ENCODE measurements at places on chromosomes 12 and 14.

GRCh38 chr14:24259282-24260025 lies 3.5 kb downstream of the TGM1 start:
- no peak for DNase-seq

- DNase-seq, result no peak
These were observed 13.4 kb downstream of the ASB2 start for GRCh38 chr14:93962701-93963601.

- no peak for DNase-seq
These were observed 113.5 kb downstream of the MNAT1 start for GRCh38 chr14:60848066-60848465.

DNA sequence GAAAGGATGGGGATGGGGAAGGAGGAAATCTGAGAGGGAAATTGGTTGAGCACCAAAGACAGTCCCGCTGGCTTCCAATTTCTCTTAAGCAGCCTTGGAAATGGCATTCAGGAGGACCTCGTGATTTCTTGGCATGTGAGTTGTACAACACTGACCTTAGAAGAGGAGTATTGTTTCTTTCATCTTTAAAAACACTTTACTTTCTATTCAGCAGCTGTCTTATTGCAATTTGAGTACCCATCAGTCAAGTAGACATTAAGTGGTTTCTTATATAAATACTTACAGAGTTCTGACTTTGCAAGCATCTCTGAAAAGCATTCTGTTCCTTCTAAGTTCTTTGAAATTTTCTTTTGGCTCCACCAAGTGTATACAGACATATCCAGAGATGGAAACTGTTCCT lies 83.2 kb downstream of the LMNTD1 start:
- no peak for DNase-seq

DNA sequence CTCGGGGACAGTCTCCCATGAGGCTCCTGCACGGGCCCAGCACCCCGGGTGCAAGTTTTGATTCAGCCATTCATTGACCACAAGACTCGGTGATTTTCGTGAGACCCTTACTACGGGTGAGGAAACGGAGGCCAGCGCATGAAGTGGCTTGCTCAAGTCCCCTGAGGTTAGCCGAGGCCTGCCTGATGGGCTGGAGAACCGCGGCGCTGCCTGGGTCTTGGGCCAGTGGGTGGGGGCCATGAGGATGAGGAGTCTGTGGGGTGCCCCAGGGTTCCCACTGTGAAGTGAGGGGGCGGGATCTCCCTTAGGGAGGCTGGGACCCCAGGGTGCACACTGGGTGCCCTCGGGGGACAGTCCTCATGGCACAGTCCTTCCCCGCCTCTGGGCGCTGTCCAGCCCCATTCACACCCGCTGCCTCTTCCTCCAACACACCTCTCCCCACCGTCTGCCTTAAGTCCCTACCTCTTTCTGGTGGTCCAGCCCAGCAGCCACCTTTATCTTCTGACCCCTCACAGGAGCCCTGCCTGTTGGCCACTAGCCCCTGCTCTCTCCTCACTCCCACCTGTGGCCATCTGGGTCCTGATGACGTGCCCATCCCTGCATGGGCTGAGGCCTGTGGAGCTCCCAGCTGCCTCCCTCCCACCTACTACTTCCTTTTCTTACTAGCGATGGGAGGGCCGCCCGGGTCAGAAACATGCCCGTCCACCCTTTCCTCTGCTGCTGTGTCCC lies 16.3 kb downstream of the BEGAIN start:
- no peak for DNase-seq

DNA sequence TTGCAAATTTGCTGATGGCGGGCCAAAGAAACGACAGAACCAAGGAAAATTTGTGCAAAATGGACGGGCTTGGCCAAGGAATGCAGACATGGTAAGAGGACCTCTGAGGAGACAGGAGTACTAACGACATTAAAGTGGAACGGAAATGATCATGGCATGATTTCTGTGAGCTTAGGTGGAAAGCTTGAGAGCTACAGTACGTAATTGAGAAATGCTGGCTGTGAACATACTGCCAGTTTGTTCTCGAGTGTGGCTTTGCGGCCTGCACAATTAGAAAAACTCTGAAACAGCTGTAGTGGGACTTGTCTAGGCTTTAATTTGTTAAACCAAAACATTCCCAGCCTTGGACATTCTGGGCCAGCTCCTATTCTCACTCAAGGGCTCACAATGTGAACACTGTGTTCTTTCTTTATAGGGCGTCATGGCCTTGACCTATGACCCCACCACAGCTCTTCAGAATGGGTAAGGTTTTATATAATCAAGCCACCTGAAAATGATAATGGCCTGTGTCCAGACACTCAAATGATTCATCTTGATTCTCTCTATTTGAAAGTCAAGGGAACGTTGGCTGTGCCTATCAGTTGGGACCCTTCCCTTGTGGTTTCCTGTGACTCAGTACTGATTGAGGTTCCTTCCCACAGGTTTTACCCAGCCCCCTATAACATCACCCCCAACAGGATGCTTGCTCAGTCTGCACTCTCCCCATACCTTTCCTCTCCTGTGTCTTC lies 48.5 kb downstream of the BAZ2A start:
- no peak for DNase-seq

DNA sequence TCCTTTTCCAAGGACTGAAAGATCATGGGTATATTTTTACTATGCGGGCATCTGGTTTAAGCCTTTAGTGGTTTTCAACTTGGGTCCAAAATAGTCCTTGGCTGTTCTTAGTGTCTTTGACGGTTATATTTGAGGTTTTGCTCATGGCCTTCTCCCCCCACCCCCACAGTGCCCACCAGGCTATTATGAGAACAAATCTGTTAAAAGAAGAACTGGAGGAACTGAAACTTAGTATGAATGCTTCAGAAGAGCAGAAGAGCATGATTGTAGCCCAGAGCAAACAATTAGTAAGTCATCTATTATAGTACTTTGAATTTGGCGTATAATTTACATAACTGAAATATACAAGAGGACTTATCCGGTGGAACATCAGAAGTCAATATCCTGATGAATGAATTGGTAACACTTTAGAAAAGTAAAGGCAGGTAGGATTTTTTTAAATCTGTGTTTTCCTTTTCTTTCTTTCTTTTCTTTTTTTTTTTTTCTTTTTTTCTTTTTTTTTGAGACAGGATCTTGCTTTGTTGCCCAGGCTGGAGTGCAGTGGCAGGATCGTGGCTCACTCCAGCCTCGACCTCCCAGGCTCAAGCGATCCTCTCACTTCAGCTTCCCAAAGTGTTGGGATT lies 71.8 kb upstream of the BCAT1 start:
- no peak for DNase-seq

DNA sequence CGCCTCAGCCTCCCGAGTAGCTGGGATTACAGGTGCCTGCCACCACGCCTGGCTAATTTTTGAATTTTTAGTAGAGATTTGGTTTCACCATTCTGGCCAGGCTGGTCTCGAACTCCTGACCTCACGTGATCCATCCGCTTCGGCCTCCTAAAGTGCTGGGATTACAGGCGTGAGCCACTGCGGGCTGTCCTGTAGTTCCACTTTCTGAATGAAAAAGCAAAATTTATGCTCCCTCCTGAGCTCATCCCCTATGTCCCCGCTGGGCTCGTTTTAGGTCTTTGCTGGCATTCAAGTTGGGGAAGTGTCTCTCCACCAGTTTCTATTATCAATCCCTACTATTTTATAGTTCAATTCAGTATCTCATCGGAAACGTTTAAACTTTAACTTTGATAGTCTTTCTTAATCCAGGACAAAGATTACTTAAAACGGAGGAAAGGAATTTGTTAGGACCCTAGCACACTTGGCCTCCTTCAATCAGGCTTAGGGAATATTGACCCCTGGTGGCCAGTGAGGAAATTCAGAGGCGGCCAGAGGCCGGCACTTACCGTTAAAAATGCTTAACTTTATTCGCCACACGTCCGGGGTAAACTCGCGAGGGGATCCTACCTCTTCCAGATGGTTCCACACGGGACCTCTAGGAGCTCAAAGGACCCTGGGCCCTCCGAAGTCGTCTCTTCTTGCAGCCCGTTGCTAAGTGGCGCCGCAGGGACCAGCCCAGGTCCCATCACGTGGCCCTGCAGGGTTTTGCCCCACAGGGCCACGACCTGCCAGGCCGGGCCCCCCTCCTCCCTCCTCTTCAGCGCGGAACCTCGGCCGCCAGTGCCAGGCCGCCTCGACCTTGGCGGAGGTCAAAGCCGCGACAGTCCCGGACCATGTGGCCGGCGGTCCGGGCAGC lies 11.4 kb upstream of the DNAL1 start:
- DNase-seq, result peak; percentile 9

DNA sequence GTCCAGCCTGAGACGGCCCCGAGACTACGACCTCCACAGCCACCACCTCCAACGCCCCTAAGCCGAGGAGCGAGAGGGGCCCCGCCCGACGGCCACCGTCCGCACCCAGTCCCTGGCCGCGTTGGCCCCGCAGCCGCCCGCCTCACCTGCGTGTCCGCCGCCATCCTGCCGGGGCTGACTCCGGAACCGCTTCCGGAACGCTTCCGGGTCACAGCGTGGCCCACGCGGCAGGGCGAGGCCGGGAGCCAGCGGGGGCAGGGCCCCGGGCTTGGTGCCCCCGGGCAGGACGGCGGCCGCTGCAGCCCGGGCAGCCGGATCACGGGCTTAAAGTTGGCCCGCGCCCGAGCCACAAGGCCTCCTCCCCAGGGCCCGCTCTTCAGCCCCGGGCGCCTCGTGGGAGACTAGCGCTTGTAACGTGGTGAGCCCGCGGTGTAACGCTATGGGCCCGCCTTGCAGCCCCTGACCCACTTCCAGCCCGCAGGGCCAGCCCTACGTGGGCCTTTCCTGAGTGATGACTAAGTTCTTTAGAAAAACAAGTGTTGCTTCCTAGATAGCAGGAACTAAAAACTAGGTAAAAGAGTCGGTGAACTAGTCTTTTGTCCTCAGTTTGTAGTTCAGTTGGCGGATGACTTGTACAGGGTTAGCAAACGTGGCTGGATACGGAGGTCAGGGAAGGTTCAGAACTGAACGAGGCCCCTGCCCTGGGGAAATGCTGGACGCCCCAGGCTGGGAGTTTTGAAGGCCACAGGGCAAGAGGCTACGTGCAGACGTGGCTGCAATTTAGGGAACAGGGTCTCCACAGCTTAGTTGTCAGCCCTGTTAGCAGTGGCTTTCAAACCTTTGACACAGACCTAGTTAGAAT lies at the start of gene GCN1:
TSS of gene GCN1 (minus strand) at position 182 of the 862 bp plus-strand sequence. CDS start at position 164, 18 bp downstream.
- no peak for DNase-seq

DNA sequence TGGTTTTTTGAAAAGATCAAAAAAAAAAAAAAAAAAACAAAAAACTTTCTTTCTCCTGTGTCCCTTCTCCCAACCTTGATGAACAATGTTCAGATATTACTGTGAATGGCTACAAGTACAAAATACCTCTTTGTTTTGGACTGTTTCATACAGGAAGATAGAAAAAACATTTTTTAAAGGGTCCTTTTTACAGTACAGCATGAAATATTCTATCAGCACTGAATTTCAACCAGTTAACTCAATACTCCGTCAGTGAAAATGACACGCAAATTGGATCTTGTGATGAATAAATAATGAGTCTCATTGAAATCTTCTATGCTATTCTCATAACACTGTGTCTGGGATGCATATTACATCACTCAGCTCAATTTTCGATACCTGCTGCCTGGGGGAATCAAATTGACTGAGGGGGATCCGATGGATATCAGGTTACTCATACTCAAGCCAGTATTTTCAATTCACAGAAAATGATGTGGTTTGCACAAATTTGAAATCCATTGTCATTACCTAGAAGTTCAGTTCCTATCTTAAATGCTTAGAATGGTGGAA lies 179.6 kb downstream of the TMTC2 start:
- no peak for DNase-seq

DNA sequence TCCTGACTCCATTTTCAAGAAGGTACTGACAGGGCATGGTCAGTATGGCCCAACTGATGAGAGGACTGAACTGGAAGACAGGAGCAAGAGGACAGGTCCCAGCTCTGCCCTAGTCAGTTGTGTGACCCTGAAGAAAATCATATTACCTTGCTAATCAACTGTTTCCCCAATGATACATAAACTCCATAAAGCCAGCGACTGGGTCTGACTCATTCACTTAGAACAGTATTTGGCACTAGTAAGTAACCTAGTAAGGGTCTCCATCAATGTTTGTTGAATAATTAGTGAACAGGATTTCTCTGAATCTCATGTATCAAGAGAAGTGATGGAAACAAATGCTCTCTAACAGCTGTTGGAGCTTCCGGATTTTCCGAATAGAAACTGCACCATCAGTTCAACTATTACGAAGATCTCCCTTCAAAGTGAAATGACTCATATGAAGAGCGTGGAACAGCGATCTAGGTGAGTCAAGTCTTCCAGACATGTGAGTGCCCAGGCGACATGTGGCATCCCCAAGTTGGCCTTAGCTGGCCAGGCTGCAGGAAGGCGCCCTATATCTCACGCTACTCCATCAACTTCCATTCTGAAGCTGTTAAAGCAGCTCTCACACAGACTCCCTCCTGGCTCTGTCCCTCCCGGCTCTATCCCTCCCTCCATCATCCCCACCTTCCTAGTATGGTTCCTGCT lies 94.5 kb downstream of the TTC7B start:
- DNase-seq, result no peak

DNA sequence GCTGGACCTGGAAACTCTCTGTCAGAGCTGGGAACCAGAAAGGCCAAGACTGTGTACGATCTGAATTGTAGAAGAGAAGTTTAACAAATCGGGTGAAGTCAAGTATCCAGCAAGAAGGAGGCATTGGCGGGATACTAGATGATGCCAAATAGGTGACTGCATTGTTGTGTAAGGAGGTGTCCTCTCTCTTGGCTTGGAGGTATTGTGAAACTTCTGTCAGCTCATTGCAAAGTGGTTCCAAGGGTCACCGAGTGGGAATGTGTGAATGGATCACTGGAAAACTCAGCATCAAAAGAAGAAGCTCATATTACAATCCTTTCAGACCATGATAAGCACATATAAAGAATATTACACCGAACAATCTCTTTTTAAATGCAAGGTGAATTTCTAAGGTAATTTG lies 11.7 kb downstream of the NAV3 start:
- DNase-seq, result no peak

- no peak for DNase-seq
These were observed 178.8 kb upstream of the DDHD1 start for GRCh38 chr14:53331921-53332320.

DNA sequence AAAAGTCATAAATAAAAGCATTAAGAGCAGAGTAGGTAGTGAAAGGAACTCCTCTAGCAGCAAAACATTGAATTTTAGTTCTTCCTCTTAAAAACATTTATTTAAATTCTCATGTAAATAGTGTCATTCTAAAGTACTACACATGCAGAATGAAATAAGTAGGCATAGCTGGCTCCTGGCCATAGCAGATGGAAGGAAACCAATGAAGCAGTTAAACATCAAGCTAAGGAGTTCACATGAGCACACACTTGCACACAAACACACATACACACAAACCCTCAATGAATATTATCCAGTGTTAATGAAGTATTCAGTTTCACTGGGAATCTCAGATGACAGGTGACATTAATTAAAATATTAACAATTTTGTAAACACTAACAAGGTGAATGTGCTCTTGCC lies 69.3 kb downstream of the SLC35F4 start:
- no peak for DNase-seq

DNA sequence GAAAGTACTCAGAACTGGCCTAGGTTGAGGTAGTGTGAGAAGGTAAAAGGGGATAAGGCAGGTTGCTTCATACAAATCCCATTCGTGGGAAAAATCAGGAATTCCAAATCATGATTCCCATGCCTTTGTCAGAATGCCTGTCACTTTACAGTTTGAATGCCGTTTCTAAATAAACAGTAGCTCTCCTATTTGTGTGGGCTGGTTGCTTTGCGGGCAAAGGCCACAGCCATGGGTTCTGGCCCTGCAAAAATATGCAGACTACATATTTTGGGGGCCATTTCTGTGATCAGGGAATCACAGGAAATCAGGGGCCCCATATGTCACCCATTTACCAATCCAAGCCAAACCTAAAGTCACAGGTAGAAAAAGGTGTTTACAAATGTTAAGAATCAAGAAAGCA lies 161.3 kb upstream of the BMP4 start:
- DNase-seq, result no peak

All from BJ (cell line).